NCI-H510A treated with DMSO at 0.1 percent for 48 hours (cell line): ENCODE measurements at places on chromosomes 5 and 9.

GRCh38 chr5:68771221-68771620, 322.6 kb upstream of the SLC30A5 start:
- no peak for DNase-seq

- DNase-seq = no peak
Measured at GRCh38 chr5:108765647-108766046, 17.9 kb downstream of the FER start.

- DNase-seq = peak; percentile 13
Measured at GRCh38 chr5:110969502-110969901, 102.0 kb upstream of the TSLP start.

DNA sequence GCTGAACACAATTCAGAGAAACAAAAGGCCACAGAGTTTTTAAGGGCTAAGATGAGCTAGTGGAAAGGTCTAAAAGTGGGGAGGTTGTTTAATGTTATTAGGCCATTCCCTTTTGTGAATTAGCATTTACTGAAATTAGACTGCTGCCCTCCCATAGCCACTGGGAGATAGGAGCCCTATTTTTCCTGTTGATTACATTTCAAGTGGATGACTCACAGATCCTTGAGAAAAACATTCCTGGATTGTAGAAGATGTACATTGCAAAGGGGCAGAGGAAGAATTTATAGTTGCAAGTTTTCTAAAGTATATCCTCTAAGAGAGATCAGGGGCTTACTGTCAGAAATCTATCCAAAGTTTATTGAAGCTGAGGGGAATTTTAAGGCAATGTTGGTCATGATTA, 367.1 kb upstream of the IZUMO3 start:
- no peak for DNase-seq

GRCh38 chr5:97163360-97163764, 19.7 kb downstream of the RIOK2 start:
- DNase-seq = peak; percentile 3

GRCh38 chr5:63170486-63170885, 591.9 kb downstream of the LRRC70 start:
- DNase-seq = no peak

DNA sequence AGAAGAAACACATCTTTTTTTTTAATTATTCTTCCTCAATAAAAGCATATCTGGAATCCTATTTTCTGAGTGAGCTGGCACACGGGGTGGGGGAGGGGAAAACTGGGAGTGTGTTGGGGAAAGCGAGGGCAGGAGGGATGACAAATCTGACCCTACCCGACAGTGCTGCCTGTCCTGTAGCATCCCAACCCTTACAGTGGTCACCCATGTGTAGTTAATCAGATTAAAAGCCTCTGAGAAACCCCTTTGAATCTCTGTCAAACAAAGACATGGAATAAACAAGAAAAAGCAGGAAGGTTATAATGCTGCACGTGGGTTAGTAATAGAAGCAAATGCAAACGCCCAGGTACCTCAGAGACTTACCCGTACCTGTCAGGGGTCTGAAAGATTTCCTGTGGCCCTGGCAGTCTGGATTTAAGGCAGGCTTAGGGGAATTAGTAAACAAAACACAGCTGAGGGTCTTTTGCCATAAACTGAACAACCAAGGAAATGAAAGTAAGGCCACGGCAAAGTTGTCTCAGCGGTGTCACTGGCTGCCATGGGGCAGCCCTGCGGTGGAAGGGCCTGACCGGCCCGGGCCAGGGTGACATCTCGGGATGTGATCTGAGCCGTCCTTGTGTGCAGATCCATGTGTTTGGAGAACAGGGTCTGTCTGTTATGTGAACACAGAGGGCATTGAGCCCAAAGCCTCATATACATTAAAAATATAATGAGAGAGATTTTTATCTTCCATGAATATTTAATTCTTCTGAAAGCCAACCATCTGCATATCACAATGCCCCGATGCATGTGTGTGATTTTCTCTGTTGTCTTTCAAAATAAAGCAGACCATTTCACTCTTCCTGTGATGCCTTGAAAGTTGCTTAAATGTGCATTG, 308.2 kb downstream of the ZNF608 start:
- DNase-seq = no peak

DNA sequence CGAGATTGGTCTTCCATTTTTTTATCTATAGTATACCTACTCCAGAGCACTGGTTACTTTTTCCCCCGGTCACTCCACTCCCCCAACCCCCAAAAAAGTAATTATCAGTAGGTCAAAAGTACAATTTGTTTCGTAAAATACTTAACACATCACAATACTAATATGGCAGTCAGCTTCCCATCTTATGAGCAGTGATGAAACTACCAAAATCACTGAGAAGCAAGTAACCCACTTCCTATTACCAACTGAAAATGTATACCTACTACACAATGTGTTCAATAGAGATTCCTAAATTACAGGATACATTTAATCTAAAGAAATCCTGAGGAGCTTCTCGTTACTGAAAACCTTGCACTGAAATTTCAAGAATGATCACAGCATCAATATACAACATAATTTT, 1.9 kb downstream of the CERT1 start:
- DNase-seq = no peak

GRCh38 chr9:3736161-3736560, 210.4 kb upstream of the RFX3 start:
- DNase-seq = no peak

DNA sequence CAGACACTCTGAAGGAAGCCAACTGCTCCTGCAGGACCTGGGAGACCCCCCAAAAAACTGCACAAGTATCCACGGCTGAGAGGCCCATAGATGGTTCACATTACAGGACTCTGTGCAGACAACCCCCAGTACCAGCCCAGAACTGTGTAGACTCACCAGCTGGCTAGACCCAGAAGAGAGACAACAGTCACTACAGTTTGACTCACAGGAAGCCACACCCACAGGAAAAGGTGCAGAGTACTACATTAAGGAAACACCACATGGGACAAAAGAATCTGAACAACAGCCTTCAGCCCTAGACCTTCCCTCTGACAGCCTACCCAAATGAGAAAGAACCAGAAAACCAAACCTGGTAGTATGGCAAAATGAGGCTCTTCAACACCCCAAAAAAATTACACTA, 281.2 kb upstream of the RGMB start:
- DNase-seq = no peak

DNA sequence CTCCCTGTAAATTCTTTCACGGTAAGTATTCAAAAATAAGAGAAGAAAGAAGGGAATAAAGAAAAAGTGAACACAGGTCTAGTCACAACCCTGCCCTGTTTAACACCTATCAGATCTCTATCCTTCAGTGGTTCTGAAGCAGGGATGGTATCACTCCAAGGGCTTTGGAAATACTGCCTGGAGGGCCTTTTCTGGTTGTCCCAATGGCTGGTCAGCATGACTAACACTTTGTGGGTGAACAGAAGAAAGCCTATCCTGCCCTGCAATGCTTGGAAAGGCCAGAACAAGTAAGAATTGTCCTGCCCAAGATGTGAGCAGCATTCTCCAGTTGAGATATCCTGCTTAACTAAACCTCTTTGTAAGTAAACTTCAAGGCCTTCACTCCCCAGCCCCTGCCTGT, 124.9 kb downstream of the TMEM167A start:
- no peak for DNase-seq

GRCh38 chr5:73691302-73692080, 65.5 kb downstream of the ARHGEF28 start:
- no peak for DNase-seq

DNA sequence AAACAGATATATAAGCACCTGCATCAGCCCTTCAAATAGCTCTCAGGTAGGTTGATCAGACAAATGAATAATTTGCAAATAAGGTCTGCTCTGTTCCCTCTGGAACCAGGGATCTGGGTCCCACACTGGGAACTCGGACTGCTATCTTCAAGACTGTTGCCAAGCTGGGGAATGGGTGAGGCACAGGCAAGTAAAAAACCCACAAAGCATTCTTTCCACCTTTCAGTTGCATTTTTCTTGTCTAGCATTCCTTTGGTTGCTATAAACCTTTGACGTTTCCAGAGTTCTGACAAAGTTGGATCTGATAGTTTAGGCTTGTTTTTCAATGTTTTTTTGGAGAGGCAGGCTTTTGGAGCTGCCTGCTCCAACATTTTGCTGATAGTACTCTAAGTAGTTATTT, 20.1 kb downstream of the FBXL17 start:
- no peak for DNase-seq

- no peak for DNase-seq
Measured at GRCh38 chr9:123067136-123067535, 33.7 kb downstream of the GPR21 start.

- no peak for DNase-seq
Measured at GRCh38 chr5:119302449-119302848, 53.4 kb upstream of the TNFAIP8 start.

DNA sequence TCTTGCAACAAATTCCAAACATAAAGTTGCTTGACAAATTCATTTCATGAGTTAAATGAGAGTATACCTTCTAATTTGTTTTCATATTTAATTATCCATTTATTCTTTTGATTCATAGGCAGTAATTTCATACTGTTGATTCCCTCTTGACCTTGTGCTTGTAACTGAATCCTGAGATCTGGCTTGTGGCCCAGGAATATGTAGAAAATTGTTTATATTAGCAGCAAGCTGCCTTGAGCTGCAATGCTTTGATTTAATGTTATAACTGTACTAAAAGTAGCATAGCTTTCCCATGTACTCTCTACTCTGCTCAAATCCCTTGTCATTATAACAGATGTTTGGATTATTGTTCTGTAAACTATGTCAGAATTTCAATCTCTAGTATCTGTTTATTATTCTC, 780.7 kb downstream of the NR2F1-AS1 start:
- DNase-seq = peak; percentile 34

DNA sequence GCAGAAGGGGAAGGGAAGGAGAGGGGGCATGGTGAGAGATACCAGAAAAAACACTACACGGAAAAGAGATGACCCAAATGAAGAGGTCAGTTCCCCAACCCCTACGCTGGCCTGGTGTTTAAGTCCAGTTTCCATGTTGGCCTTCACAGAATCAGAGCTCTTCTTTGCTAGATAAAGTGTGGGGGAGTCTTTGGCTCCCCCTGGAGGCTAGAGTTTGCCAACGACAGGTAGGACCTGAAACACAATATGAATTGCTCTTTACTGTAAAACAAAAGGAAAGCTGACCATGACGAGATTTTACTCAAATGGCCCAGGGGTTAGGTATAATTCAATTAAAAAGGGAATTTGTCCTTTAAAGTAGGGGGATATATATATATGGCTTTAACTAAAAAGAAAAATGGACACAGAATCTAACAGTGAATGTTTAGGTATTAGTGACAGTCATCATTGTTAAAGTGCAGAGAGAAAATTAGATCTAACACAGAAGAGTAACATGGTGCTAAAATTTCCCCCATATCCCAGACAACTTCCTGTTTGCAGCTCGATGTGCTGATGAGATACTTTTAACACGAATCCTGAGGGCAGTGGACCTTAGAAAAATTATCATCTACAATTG, 92.0 kb downstream of the SV2C start:
- peak; percentile 13 for DNase-seq

DNA sequence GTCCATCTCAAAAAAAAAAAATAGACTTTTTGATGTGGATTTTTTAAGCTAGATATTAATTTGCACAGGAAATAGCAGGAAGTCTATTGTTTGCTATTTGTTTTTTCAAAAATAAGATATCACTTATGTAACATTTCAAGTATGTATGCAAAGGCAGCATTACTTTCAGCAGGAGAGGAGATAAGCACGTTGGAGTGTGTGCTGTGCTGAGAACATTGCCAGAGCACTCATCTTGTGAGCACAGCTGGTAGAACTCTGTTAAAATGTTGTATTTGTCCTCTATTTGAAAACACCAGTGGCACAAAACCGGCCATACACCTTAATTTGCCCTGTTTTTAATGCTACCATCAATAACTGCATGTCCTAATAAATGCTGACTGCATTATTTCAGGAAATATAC, 1061.9 kb upstream of the CDH18 start:
- peak; percentile 28 for DNase-seq

- no peak for DNase-seq
Measured at GRCh38 chr9:17906176-17906840, 327.4 kb downstream of the SH3GL2 start.

DNA sequence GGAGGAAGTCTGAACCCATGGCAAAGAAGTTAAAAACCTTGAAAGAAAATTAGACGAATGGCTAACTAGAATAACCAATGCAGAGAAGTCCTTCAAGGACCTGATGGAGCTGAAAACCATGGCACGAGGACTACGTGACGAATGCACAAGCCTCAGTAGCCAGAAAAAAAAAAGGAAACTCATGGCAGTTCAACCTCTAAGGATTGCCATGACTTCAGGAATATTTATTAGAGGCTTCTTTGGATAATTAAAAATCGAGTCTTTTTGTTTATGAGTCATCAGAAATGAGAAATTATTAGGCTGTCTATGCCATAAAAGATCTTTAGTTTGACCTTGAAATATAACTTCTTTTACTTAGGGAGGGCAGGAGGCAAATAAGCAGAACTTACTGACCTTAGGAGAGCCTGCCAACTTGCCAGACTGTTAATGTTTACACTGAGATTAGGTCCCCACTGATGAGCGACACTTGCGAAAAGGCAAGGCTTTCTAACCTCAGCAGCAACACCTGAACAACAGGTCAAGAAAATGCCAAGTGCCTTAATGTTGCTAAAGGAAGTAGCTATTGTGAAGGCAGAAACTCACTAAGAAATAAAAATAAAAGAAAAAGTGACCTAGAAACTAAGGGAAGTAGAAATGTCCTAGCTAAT, 55.2 kb upstream of the TUSC1 start:
- DNase-seq = no peak

GRCh38 chr9:126955811-126956210, 41.2 kb downstream of the RALGPS1 start:
- no peak for DNase-seq

DNA sequence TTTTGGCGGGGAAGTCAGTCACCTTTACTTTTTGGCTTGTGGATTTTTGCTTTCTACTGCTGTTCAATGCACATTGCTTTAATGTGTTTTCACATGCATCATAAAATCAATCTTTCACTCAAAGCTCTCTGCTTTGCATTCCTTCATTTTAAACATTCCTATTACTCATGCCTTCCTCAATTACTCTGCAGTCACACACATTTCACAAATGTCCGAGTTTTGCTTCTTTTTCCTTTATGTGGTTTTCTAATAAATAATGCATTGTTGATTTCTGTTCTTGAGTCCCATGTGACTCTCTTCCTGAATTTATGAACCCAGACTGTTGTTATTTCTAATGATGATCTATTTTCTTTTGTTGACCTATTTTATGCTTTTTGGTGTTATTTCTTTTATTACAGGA, 82.3 kb upstream of the EPB41L4B start:
- DNase-seq = no peak

DNA sequence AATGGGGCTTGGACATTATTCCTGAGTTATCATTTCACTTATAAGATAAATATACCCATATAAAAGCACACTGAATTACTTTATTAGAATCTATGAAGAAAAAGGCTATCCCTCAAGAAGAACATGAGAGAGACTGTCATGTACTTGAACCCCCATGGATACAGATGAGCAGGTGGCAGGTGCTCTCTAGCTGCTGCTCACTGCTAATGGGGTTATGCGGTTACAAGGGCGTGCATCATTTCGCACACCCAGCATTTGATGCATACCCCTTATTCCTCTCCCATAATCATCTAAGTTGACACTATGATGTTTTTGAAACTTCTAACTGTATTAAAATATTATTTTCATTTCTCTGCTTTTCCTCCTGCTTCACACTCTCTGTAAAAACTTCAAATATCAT, 16.4 kb downstream of the ITK start:
- no peak for DNase-seq

GRCh38 chr9:37172557-37172956, 52.2 kb downstream of the ZCCHC7 start:
- DNase-seq = no peak
